ENCODE measurements at places on chromosomes 2 and 18. TPM values are rescaled to one million over a fixed set of nuclear protein-coding genes. Genes with fewer than 3 reads are reported as not detected.
A peak's percentile ranks its signal among the peaks of the same experiment; 100 is the strongest.

- DNase-seq: no peak
Measured at GRCh38 chr2:133674066-133674432, 105.8 kb upstream of the NCKAP5 start.

- DNase-seq: no peak
Measured at GRCh38 chr2:240648155-240648649, 22.9 kb downstream of the GPR35 start.

DNA sequence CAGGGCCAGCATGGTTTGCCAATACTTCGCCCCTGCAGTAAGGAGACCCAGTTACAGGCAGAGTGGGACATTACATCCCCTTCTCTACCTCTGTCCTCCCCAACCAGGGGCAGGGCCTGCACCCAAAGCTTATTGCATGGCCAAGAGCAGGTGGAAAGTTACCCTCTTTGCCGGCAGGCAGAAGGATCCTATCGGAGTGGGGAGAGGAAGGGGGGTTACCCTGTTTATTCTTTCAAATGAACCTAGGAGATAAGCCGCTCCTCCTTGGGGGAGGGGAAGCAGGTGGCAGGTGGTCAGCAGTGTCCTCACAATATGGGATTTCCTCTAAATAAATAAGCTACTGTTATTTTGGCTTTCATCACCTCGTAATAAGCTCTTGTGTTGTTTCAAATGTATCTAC is 53.9 kb downstream of the SPATS2L start:
- DNase-seq: no peak

DNA sequence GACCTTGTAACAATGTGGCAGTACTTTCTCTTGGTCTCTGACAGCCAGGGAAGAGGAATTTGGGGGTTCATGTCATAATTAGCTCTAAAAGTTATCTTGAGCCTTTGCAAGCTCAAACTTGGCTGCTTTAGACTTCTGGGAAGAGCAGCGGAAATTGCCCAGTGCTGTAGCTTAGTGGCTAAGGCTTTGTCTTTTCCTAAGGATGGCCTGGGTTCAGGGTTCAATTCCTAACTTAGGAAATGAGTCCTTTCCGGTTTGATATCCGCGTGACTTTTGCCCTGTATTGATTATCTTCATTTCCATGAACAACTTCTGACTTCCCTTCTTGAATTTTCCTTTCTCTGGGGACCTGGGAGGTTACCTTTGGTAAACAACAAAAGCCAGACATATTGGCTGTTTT is 961.0 kb downstream of the CNTNAP5 start:
- no peak for DNase-seq

DNA sequence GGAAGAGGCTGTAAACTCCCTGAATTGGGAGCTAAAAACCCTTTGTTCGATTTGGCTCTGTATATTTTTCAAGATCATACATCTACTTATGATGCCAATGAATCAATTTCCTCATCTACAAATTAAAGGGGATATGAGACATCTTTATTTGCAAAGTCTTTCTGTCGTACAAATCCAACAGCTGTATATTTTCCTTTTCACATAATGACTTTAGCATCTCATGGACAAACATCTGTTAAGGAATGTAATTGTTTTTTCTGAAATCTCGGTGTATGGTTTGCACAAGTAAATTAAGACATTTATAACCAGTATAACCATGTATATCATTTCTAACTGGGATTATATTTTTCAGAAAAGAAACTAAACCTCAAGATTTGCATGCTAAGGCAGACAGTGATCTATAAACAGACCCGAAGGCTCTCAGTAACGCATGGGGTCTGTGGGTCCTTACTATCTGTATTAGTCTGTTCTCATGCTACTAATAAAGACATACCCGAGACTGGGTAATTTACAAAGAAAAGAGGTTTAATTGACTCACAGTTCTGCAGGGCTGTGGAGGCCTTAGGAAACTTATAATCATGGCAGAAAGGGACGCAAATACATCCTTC is 130.8 kb downstream of the SLC8A1 start:
- DNase-seq: peak; percentile 21

GRCh38 chr2:176468457-176469113 is 199.3 kb downstream of the MTX2 start:
- no peak for DNase-seq

DNA sequence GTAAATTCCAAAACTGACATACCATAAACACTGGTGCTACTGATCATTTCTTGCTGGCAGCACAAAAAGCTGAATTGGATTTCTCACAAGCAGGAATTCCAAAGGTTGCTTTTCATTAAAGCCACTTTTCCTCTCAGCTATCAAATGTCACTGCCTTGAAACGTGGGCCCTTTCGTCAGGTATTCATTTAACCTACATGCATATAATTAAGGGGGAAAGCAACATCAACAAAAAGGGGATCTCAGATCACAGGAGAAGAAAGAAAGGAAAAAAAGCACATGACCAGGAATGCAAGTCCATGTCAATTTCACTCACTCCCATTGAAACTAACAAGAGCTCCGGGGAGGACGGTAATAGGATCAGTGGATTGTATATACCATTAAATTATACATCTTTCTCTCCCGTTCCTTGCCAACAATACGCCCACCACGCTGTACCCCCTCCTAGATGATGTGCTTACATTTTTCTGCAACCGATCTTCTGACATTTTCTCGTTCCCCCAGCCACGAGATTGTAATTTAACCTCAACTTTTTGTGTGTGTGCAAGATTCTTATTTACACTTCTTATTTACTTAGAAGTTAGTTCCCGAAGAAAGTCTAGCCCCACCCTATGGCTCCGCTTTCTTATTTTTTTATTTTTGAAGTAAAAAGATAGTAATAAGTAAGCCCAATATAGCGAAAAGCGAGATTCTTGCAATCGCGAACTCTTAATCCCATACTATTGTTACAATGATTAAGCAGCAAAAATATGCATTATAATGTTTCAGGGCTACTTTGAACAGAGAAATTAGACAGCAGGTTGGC is 725 bp downstream of the FIGN start:
- no peak for DNase-seq

GRCh38 chr2:134359367-134360081 is 105.7 kb downstream of the MGAT5 start:
- no peak for DNase-seq

DNA sequence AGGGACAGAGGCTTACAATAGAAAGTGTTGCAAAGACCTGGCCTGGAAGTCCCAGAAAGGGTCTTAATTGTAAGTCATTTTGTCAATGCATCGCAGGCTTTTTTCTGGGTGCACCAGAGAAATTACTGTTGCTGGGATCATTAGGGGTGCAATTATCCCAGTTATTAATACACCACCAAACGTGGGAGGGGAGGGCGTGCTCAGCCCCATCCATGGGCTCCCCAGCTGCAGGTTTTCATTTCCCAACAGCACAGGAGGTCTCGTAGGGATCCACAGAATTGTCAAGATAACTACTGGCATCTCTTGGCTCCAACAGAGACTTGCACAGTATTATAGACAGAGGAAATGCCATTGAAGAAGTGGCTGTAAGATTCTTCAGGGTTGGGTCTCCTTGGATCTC is 69.6 kb upstream of the FZD7 start:
- DNase-seq: no peak

GRCh38 chr2:116879650-116880160 is 934.8 kb upstream of the DDX18 start:
- DNase-seq: no peak

GRCh38 chr2:25567406-25567805 is 106.0 kb downstream of the DTNB start:
- peak; percentile 75 for DNase-seq

DNA sequence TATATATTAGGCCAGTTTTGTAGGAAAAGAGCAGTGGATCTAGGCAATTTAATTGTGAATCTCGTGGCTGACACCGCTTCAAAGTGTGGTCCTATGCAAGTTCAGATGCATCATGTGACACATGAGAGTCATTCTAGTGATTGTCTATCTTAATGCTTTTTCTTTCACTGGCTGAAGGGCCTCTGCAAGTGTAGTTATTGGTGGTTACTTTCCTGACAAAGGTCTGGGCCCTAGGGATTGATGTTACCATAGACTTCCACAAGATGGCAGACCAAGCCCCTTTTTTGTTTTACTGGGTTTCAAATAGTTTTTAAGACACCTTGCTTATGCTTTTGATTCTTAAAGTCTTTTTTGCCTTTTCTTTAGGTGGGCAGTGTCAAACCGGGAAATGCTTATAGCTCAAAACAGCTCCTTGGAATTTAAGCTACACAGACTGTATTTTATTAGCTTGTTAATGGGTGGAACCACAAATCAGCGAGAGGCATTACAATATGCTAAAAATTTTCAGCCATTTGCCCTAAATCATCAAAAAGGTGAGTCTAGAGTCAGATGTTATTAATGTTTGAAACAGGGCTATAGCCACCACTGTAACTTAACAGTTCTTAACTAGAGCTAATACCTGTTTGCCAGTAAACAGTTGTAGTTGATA is 25.9 kb downstream of the CD8A start:
- peak; percentile 51 for DNase-seq

- no peak for DNase-seq
Measured at GRCh38 chr18:80246445-80247392, 595 bp downstream of the PARD6G start.

GRCh38 chr2:230902180-230902899 is 22.7 kb downstream of the GPR55 start:
- DNase-seq: peak; percentile 52

GRCh38 chr2:188983427-188984064 is 9.4 kb downstream of the COL3A1 start:
- peak; percentile 3 for DNase-seq

GRCh38 chr2:152175012-152175367 is 573 bp downstream of the STAM2 start:
- DNase-seq: peak; percentile 60

SDC1 gene
- total RNA-seq: 0.10 TPM

SLC30A3 gene
- total RNA-seq: 71.6 TPM

LRRC30 gene
- not detected for total RNA-seq

FBXO36 gene
- 2.9 TPM for total RNA-seq

PRKAG3 gene
- not detected for total RNA-seq
